ENCODE measurements at places on chromosomes 2 and 18.

DNA sequence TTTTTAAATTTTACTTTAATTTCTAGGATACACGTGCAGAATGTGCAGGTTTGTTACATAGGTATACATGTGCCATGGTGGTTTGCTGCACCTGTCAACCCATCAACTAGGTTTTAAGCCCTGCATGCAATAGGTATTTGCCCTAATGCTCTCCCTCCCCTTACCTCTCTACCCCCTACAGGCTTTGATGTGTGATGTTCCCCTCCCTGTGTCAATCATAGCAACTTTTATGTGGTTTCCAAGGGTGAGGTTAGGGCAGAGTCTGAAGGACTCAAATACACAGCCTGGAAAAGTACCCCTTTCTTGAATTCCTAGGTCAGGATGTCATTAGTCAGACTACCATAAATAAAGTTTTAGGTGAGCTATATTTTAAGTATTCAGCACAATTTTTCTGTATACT, 31.1 kb upstream of the MYT1L start:
- no peak for DNase-seq

GRCh38 chr2:36351736-36352349, 3.7 kb upstream of the CRIM1 start:
- no peak for DNase-seq

- DNase-seq: no peak
Observed at GRCh38 chr18:37305066-37305465, 260.5 kb downstream of the CELF4 start.

DNA sequence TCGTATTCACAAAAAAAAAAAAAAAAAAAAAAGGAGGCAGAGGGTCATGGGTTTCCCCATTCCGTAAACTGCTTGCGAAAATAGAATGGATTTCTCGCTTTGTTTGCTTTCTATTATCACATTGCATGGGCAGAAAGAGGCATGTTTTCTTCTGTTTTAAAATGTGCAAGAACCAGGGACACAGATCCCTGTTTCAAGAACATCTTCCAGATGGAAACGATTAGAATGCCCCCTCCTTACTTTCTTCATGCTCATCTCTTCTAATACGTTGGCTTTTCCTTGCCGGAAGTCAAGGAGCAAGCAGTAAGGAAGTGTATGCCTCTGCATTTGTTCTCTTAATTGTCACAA, 51.0 kb upstream of the ZNF516 start:
- DNase-seq: no peak

GRCh38 chr2:235300368-235301201, 193.3 kb upstream of the AGAP1 start:
- peak; percentile 90 for DNase-seq

DNA sequence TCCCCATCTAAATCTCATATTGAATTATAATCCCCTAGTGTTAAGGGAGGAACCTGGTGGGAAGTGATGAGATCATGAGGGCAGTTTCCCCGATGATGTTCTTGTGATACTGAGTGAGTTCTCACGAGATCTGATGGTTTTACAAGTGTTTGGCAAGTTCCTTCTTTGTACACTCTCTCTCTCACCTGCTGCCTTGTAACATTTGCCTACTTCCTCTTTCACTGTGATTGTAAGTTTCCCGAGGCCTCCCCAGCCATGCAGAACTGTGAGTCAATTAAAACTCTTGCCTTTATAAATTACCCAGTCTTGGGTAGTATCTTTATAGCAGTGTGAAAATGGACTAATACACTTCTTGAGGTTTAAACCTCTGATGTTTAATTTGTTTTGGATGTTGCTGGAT, 177.5 kb downstream of the CD8B2 start:
- no peak for DNase-seq

- DNase-seq: no peak
Observed at GRCh38 chr2:7837237-7837760, 844.6 kb upstream of the ID2 start.

DNA sequence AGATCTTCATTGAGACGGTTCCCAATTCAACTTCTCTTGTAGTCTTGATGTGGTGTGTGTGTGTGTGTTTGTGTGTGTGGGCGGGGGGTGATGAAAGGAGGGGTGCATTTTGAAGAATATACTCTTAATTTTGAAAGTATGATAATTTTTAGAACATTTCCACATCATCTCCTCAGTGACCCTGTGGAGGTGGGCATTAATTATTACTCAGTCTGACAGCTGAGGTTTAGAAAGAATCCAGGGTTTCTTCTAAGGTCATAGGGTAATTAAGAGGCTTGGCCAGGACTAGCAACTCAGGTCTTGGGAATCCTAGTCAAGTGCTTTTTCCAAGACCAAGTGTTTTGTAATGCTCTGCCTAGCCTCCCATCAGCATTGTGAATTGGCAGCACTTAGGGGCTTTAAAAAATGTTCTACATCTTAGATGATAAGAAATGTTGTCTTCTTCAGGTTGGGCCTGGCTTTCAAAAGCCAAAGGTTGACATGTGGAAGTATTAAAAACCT, 100.5 kb downstream of the SPTBN1 start:
- peak; percentile 88 for DNase-seq

DNA sequence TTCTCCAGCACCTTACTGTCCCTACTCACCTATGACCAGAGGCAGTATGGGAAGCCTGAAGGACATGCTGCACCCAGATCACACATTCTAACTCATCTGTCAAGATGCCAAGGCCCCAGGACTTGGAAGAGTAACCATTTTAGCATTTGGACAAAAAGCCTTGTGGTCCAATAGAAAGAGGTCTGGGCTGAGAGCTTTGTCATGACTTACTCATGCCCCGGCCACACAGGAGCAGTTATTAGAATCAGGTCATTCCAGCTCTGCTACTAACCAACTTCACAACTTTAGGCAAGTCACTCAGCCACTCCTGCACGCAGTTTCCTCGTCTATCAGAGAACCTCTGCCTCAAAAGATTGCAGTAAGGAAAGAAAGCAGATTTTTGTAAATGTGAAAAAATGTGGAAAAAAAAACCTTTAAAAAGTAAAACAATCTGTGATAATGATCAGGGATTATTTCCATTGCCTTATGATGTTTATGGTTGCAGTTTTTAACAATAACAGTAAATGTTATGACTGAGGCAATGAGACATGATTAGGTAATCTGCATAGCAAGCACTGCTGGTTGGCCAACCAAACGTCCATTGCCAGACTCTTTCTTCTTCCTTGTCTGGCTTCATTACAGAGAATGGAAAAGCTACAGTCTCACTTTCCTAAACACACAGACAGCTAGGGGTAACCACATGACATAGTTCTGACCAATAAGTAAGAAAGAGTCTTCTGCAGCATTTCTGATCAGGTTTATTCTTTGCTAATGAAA, 255.4 kb upstream of the CHAC2 start:
- no peak for DNase-seq

DNA sequence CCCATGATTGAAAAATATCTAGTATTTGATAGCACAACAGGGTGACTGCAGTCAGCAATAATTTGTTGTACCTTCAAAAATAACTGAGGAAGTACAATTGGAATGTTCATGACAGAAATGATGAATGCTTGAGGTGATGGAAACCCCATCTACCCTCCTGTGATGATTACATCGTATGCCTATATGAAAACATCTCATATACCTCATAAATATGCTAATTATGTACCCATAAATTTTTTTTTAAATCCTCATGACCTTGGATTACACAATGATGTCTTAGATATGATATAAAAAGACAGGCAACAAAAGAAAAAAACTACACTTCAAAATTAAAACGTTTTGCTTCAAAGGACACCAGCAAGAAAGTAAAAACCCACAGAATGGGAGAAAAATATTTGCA, 1.4 kb upstream of the POLR1B start:
- DNase-seq: no peak

DNA sequence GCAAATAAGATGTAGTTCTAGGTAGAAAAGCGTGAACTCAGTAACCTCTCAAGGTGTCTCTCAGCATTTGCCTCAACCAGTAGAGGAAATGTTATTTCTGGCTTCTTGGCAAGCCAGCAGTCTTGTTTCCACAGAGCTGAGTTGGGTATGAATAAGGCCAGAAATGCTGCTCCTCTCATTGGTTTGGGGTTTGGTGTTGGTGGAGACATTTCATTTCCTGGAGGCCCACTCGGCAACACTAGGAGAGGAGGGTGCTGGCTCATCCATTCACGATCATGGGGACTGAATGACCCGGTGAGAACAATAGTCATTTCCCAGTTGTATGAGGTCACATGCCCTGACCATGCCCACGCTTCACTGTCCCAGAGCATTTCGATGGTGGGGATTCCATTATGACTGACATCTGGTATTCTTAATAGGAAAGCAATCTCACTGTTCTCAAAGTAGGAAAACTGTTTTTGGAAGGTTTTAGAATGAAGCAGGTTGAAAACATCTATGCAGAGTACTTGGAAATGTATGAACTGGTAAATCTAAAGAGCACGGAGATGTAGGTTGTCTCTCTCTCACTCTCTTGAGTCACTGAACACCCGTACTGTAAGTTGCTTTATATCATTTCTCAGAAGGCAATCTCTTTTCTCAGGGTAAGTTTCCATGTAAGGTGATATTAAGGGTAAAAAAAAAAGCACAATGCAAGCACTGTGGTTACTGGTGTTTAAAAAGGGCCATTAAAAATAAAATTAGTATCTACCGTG, 37.1 kb upstream of the CTLA4 start:
- no peak for DNase-seq

DNA sequence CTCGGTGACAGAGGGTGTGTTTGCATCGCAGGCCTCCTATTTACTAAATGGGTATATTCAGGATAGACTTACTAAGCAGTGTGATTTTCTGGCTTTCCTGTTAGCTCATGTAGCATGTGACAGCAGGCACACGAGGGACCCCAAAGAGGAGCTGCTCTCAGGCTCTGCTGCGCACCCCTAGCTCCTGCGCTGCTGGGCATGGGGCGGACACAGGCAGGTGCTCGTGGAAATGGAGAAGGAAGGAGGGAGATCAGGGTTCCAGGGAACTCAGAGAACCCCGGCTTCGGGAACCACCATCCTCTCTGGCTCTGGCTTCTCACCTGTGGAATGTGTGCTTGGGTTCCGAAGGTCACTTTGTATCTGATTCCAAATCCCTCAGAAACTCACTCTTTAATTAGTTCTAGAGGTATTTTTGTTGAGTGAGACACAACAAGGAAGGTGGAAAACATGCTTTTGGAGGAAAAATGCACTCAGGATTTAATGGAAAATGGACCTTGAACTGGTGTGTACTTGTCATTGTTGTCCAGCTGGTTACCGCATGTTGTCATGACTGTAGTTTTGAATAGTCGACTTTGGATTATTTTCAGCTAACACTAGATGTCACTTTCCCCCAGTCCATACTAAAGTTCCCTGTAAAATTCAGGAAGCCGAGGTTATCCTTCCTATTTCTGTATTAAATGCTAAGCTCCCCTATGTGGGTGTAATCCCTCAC, 3.5 kb downstream of the SNTG2 start:
- no peak for DNase-seq

- peak; percentile 34 for DNase-seq
Observed at GRCh38 chr18:902229-902628, 2.4 kb upstream of the ADCYAP1 start.

DNA sequence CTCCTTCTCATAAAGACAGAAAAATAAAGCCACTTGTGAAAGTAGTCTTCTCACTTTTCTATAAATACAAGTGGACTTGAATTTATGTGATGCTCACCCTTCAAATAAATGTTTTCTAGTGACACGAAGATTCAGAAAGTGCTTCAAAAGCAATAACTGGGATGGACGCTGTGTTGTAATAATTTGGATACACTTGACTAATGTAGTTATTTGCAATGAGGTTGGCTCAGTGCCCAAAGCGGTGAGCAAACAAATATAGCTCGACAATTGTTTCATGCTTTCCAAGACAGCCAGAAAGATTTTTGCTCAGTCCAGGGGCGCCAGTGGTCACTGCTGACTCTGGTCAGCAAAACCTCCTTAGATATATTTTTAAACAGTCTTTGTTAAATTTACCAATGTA, 278.6 kb upstream of the KLHL14 start:
- DNase-seq: peak; percentile 37

- no peak for DNase-seq
Observed at GRCh38 chr2:113091231-113091896, 23.6 kb downstream of the IL1F10 start.

GRCh38 chr2:20314562-20315501, 35.8 kb downstream of the PUM2 start:
- no peak for DNase-seq

DNA sequence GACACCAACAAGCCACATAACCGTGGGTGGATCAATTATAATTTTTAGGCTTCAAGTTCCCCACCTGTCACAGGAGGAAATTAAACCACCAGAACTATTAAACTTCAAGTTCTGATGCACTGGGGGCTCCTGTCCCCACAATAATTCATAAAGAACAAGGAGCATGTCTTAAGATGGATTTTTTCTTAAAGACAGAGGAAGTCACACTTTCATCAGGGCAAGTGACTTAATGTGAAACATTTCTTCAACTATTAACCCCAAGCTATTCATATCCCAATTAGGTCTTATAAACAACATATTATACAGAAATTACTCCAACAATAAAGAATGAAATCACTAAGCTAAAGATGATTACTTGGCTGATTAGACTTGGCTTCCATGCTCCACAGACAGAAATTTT, 292.5 kb downstream of the ETAA1 start:
- DNase-seq: no peak

- no peak for DNase-seq
Observed at GRCh38 chr18:23495723-23496440, 7.4 kb upstream of the RMC1 start.

- DNase-seq: peak; percentile 18
Observed at GRCh38 chr2:65491381-65491905, 59.0 kb upstream of the SPRED2 start.

- DNase-seq: no peak
Observed at GRCh38 chr2:223633656-223634055, 31.5 kb upstream of the SCG2 start.

DNA sequence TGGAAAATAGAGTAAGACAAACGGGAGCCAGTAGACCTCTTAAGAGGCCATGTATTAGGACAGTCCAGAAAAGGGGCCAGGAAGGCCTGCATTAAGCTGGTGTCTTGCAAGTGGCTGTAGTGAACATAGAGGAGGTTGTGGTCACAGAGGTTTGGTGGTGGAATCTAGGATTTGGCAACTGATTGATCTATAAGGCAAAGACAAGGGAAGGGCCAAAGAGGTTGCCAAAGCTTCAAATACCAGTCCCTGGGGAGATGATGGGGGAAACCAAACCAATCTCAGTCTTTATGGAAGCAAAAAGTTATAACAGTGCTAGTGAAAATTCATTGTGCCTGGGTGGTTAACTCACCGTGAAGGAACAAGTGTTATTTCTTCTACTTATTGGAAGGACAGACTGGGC, 28.7 kb upstream of the RTN4 start:
- DNase-seq: no peak

DNA sequence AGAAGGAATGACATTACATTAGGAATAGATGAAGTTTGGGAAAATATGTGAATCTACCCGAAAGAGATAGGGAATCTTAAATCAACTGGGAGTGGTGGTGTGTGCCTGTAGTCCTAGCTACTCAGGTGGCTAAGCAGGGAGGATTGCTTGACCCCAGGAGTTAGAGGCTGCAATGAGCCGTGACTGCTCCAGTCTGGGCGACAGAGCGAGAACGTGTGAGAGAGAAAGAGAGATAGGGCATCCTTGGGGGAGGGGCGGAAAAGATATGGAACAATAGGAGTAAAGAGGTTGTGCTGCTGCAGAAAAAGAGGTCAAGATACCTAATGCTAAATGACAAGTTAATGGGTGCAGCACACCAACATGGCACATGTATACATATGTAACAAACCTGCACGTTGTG, 47.1 kb upstream of the ADAM23 start:
- no peak for DNase-seq

- peak; percentile 48 for DNase-seq
Observed at GRCh38 chr2:97011977-97012569, 25.7 kb upstream of the FAM178B start.
